ENCODE measurements at places on chromosomes 2 and 18.

GRCh38 chr2:191901031-191901430, 54.1 kb upstream of the CAVIN2 start:
- DNase-seq: no peak

GRCh38 chr2:220076734-220077133, 449.3 kb downstream of the SLC4A3 start:
- no peak for DNase-seq

GRCh38 chr2:120949027-120949956, 213.6 kb downstream of the GLI2 start:
- DNase-seq: no peak

- DNase-seq: no peak
Observed at GRCh38 chr18:58604311-58604710, 24.6 kb downstream of the ALPK2 start.

DNA sequence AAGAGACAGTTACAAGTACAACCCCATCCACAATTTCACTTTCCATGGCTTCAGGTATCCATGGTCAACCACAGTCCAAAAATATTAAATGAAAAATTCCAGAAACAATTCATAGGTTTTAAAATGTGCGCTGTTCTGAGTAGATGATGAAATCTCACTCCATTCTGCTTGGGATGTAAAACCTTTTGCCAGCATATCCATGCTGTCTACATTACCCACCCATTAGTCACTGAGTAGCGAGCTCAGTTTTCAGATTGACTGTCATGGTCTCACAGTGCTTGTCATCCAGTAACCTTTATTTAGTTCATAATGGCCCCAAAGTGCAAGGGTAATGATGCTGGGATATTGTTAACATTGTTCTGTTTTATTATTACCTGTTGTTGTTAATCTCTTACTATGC, 40.5 kb downstream of the SMAD4 start:
- DNase-seq: no peak

DNA sequence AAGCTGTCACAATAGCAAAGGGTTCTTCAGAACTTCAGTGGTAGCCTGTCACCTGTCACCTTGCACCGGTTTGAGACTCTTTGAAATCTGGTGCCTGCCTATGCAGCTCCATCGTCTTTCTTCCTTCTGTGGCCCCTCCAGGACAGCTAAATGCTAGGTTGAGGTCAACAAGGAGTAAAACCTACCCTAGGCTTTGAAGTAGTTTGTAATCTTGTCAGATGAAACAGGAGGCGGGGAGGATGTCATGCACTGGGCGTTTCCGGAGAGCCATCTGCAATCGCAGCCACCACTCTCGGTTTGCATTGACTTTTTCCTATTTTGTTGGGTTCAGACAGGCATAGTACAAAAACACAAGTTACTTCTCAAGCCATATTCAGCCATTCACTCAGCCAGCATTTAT, 116.7 kb downstream of the LPIN1 start:
- DNase-seq: no peak

DNA sequence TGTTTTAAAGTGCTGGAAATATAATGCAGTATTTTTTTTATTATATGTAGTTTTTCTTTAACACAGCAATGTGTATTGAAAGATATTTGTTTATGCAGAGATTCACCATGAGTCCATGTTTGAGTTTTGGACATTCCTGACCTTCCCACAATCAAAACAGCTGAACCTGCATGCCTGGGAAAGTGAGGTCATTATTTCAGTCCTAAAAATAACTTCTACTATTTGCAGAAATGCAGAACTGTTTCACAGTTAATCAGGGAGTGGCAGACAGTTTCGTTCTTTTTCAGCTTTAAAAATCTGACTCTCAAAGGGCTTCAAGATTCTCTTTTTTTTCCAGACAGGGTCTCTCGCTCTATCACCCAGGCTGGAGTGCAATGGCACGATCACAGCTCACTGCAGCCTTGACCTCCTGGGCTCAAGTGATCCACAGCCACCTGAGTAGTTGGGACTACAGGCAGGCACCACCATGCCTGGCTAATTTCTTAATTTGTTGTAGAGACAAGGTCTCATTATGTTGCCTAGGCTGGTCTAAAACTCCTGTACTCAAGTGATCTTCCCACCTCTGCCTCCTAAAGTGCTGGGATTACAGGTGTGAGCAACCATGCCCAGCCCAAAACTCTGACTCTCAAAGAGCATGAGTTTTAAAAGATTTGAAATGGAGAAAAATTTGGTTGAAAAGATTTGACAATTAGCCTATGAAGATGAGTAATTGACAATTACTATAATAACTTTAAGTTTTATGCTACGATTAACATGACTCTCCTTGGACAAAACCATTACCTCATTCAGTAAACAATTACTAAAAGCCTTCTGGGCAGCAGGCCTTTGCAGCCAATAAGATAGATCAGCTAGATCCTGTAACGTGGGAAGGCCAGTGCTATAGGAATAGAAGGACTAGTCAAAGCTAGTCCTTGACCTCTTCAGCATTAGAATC, 5.0 kb upstream of the MYL12B start:
- DNase-seq: no peak

DNA sequence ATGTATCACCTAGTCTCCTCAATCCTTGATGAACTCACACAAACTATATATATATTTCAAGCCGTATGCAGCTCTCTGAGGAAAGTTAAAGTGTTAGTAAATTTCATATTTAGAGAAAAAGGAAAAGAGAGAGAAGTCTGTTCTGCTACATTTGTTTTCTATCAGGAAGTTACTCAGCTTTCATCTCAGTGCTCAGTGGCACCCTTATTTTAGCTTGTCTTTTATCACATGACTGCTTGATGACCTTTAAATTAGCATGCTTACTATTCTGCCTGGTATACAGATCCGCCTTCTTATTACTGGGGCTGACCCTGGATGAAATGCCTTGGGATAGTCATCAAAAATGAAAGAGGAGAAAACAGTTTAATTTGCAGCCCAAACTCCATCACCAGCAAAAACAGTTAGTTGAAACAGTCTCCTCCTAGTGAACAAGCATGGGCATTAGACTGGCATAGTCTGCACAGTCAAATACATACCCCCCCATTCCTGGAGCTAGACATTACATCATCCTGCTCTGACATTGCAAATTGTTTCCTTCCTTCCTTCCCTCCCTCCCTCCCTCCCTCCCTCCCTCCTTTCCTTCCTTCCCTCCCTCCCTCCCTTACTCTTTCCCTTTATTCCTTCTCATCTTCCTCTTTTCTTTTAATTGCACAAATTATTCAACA, 215.7 kb downstream of the TMEM182 start:
- no peak for DNase-seq

- no peak for DNase-seq
Observed at GRCh38 chr2:5692561-5693286, 540 bp downstream of the SOX11 start.

DNA sequence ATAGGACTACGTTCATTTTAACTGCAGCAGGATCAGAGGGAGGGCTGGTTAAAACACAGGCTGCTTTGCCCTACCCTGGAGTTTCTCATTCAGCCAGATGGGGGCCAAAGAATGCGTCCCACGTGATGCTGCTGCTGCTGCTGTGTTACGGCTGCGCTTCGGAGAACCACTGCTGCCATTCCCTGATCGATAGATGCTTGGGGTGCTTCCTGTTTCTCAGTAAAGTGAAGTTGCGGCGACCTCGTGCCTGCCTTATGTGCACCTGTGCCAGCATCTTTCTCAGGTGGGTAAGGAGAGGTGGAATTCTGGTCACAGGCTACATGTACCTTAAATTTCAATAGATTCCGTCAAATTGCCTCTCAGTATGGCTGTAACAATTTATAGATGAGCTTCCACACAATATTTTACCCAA, 24.7 kb upstream of the TOGARAM2 start:
- DNase-seq: no peak

DNA sequence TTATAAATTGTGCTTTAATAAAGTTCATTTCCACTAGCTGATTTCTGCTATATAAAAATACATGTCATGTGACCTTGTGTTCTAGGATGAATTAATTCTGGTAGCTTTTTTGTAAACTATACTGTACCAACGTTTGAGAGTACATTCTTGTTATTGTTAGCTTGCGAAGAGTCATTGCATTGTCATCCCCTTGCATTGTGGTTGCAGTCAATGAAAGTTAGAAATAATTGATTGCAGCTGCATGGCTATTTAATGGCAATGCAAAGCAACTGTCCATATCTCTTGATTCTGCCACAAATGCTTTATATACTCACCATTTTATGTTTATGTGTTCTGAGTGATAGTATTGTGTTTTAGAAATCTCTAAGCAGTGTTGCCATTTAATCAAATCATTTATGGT, 91.6 kb downstream of the ZNF407 start:
- no peak for DNase-seq

GRCh38 chr2:109604597-109604996, 9.2 kb downstream of the SEPTIN10 start:
- DNase-seq: no peak

DNA sequence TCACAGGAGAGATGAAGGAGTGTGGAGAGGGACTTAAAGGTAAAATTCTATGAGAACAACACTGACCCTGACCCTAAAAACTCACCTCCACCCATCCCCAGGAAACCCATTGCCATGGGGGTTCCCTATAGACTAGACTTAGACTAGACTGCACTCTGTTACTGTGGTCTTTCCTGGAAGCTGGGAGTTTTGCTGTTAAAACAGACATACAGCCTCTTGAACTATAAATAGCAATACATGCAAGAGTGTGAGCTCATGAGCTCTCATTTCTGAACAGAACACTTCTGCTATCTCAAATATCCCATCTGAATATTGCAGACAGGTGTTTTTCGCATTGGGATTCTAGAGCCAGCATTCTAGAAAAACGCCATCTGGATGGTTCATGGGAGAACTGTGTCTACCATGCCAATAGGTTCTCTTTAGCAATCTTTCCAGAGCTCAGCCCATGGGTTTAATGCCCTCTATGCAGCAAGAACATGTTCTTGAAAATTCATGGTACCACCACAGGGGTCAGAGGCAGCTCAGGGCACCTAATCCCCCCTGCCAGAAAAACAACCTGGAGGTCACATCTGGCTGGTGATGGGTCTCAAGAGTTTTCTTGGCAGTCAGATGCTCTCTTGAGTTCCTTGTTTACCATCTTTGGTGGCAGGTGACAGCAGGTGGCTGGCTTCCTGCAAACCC, 51.9 kb downstream of the SLC14A2 start:
- no peak for DNase-seq

- no peak for DNase-seq
Observed at GRCh38 chr18:9022397-9023155, 79.9 kb upstream of the NDUFV2 start.

GRCh38 chr18:77071061-77071460, 61.5 kb downstream of the MBP start:
- no peak for DNase-seq

DNA sequence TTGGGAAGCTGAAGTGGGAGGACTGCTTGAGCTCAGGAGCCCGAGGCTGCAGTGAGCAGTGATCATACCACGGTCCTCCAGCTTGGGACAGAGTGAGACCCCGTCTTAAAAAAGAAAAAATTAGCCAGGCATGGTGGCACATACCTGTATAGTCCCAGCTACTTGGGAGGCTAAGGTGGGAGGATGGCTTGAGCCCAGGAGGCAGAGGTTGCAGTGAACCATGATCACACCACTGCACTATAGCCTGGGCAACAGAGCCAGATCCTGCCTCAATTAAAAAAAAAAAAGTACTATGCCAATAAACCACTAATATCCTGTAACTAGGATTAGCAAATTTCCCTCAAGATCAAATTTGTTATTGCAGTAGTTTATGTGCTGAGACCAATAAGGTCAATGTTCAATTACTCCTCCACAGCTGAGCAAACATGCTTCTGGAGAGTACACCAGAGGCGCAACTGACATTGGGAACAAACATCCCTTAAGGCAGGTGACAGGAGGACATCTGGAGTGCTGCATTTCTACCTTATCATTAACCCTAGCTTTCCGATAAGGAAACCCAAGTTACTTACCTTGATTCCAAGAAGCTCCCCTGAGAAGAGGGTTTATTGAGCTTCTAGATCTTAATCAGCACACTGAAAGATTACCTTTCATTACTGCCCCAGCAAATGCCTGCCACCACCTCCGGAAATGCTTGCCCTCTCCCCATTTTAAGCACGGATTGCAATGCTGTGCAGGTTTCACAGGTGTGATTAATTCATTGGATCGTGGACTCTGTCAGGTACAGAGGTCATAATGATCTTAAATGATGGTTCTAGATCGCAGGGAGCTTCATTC, 26.2 kb downstream of the MGAT4A start:
- no peak for DNase-seq

DNA sequence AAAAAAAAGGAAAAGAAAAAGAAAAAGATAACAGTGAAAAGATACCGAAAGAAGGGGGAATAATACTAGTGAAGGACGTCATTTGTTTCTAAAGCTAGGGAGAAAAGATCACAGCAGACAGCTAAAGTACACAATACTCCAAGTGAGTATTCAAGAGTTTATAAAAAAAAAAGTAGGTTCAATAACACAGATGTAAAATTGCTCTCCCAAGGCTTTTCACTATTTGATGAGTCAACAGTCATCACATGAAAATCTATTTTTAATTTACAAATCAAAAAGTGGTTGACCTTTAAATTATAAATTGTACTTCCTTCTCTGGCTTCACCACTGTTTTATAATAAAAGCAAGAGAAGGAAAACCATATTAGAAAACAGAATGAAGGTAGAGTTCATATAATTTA, 144.0 kb downstream of the ZRANB3 start:
- no peak for DNase-seq

GRCh38 chr2:225052703-225053102, 10.4 kb upstream of the DOCK10 start:
- DNase-seq: no peak

- DNase-seq: no peak
Observed at GRCh38 chr18:1361936-1362335, 457.3 kb downstream of the ADCYAP1 start.

DNA sequence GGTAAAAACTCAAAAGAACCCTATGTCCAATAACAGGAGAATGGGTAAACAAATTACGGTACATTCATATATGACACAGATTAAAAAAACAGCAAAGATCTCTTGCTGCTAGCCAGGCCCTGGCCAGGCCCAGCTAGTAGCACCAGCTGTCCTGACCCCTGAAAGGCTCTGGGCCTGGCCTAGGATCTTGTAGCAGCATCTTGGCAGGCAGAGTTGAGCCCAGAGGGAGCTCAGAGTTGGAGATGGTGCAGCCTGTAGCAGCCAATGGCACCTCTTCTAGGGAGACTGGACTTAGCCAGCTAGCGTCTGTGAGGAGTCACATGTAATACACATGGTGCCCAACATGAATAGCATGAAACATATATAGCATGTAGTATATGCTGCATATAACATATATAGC, 69.1 kb downstream of the HS6ST1 start:
- DNase-seq: no peak

DNA sequence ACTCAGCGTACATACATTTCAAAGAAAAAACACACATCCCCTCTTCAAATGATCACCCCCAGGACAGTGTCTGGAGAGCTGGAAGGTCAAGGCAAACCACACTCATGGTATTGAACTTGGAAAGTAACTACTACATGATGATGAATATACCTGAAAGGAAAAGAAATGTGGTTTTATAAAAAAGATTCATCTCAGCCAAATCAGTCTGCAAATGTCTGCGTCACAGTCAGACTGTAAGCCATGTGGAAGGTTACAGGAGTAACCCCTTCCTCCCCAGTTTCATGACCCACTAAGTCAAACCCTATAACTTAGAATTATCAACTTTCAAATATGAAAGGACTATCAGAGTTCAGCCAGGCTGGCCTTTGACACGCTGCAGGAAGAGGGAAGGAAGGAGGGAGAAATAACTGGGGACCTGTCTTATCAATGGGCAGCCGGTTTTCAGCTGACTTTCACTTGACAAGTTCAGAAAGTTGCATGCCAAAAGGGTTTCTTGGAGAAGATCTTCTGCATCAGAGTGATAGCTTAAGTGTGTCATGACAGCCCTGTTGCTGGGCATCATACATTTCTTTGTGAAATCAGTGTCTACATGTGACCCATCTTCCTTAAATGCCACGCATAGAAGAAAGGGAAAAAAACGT, 7.0 kb upstream of the BMP10 start:
- DNase-seq: no peak

Measured in activated CD4-positive, alpha-beta T cell treated with anti-CD3 and anti-CD28 coated beads for 24 hours (primary cell).